ENCODE measurements at places on chromosomes 16 and 17. TPM values are rescaled to one million over a fixed set of nuclear protein-coding genes. Genes with fewer than 3 reads are reported as not detected.

The RRAD gene
- not detected for total RNA-seq

The ADORA2B gene
- 26.0 TPM for total RNA-seq

The SEPTIN12 gene
- total RNA-seq: not detected

The PSME3IP1 gene
- total RNA-seq: 100 TPM

The ZNF597 gene
- total RNA-seq: 2.5 TPM

DNA sequence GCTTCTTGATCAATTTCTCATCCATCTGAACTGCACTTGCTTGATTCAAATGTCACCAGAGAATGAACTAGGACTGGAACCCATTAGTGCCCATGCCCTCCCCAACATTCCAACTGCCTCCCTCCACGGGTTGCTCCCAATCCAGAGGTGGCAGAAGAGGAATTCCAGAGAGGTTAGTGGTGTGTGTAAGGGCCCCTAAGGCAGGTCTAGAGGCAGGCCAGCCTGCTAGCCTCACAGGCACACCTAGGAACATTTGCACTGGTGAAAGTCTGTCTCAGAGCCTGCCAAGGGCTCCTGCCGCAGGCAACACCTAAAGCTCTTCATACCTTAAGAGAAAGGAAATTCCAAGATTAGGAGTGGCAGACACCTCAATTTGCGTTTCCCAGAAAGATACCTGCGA is 21.2 kb upstream of the CMTM4 start:
- DNase-seq: no peak
- no peak overlapping the region for H3K4me3 ChIP-seq
- peaks cover 23% of the 10 kb centered on the region for H3K36me3 ChIP-seq
- peaks cover 10% of the 10 kb centered on the region for H3K4me1 ChIP-seq

DNA sequence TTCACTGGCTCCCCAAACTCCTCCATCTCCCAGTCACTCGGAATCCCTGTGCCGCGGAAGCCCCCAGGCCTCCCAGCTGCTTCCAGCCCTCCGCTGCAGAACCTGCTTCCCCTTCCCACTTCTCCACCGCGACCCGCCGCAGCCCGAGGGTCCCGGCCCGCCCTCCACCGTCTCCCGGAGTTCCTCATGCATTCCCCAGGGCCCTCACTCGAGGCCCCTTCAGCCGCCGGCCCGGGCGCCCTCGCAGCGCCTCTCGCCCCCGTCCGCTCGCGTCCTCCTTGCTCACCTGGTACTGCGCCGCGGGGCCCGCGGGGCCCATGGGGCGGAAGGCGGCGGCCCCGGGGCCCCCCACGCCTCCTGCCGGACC is 329 bp downstream of the SMARCD2 start:
- H3K27me3 ChIP-seq: no peaks in the 10 kb centered on the region
- H3K36me3 ChIP-seq: peaks cover 17% of the 10 kb centered on the region
- peak overlapping the region; percentile 93 for H3K4me3 ChIP-seq
- H3K4me1 ChIP-seq: peaks cover 36% of the 10 kb centered on the region
- peak overlapping the region; percentile 90 for H3K27ac ChIP-seq

DNA sequence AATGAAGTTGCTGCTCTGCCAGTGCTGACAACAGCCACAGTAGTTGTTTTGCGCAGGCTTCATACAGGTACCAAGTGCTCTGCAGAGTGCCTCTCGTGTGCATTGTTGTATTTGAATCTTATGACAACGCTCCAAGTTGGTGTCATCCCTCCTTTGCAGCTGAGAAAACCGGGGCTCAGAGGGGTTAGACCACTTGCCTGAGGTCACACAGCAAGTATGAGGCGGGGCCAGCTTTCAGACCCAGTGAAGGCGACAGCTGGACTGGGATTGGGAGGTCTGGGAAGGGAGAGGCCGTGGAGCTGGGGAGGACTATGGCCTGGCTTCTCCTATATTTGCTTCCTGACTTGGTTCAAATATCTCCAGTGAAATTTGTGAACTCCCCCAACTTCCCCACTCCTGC is 33.2 kb downstream of the WNT9B start:
- H3K27ac ChIP-seq: no peak overlapping the region
- H3K27me3 ChIP-seq: peaks cover 60% of the 10 kb centered on the region
- no peaks in the 10 kb centered on the region for H3K4me1 ChIP-seq
- no peaks in the 10 kb centered on the region for H3K36me3 ChIP-seq
- no peak for DNase-seq

DNA sequence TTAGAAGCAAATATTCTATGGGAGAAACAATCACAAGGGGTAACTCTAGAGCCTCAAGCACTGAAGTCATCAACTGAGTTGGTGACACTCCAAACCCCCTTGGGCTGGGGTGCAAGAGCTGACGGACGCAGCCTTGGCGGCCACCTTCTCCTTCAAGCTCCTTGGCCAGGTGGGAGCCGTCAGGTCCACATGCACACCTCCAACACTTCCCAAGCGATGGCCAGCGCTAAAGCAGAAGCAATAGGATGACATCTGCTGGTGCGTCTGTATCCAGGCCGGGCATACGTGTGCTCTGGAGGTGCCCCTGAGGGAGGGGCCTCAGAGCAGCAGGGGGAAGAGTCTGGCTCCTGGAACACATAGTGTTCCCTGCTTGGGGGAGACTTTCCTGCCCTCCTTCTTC is 12.2 kb upstream of the FOXJ1 start:
- no peak for DNase-seq
- no peaks in the 10 kb centered on the region for H3K4me1 ChIP-seq
- H3K27me3 ChIP-seq: peaks cover 20% of the 10 kb centered on the region
- no peaks in the 10 kb centered on the region for H3K36me3 ChIP-seq
- no peak overlapping the region for H3K27ac ChIP-seq

DNA sequence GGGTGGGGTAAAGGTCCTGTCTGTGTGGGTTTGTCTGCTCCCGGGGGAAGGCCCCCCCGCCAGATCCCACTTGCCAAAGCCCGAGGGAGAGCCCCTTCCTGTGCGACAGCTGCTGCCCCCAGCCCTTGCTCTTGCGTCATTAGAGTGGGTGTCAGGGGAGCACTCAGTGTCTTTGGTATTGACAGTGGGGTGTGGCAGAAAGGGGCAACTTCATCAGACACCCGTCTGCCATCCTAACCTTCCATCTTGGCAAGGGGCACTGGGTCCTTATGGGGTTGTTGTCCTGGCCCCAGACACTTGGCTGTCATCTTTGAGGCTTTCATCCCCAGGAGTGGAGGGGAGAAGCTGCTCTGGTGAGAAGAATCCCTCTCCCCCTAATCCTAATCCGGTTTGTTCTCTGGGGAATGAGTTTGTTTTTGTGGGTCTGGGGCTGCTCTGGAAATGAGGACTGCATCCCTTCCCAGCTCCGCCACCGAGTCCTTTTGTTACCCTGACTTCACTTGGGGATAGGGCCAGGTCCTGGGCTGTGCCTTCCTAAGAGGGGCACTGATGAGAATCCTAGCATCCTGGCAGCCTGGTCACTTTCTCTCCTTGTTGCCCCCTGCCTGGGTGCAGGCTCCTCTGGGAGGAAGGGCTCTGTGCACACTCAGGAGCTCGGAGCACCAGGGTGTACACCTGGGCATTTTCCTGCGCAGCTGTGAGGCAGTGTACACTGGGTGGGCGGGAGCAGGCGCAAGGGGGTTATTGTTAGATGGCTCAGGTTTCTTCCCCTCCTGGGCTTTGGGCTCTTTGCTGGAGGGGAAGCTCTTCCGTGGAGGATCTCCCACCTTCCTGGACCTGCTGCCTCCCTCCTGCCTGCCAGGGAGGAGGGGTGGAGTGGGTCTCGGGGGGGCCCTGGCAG is 21.1 kb downstream of the GJD3 start:
- no peaks in the 10 kb centered on the region for H3K36me3 ChIP-seq
- H3K27me3 ChIP-seq: no peaks in the 10 kb centered on the region
- peaks cover 37% of the 10 kb centered on the region for H3K4me1 ChIP-seq
- H3K4me3 ChIP-seq: peak overlapping the region; percentile 63

DNA sequence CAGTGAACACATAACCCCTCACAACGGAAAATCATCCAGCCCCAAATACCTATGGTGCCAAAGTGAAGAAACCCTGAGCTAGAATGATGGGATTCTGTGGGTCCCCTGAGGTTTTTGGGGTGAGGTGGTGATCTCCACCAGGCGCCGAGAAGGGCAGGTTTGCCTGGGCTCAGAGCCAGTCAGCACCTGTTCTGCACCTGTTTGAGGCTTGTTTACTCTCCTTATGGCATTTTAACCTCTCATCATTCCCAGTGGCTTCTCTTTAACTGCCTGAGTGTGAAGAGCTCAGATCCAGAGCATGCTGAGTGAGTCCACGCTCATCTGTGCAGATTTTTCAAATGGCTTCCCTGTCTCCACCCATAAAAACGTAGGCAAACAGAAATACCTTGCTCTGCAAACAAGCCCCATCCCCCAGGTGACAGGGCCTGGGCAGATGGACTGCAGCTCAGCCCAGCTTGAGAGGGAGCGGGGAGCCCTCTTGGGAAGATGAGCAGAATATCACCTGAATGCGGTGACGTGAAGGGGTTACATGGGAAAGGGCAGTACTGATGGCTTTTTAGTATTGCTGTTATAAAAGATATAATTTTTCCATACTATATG is 40.1 kb upstream of the CLEC19A start:
- peaks cover 14% of the 10 kb centered on the region for H3K27me3 ChIP-seq
- no peak overlapping the region for H3K27ac ChIP-seq
- no peak overlapping the region for H3K4me3 ChIP-seq
- H3K4me1 ChIP-seq: no peaks in the 10 kb centered on the region
- DNase-seq: no peak

DNA sequence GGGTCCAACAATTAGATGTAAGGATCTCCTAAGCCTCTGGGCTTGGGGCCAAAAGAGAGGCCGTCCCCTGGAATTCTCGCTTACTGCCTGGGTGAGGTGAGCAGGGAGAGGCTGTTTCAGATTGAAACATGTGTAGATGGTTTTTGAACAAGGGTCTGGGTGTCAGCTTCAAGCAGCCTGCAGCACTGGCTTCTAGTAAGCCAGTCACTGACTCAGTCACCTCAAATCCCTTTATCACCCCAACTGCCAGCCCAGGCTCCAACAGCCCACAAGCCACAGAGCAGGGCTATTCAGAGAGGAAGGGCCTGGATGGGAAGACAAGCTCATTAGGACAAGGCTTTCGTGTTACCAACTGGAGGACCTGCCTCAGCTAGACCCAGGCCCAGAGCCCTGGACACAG is 180.2 kb downstream of the CCT6B start:
- H3K27ac ChIP-seq: no peak overlapping the region
- no peaks in the 10 kb centered on the region for H3K27me3 ChIP-seq

- H3K36me3 ChIP-seq: no peaks in the 10 kb centered on the region
- DNase-seq: no peak
- H3K27ac ChIP-seq: no peak overlapping the region
- H3K4me1 ChIP-seq: peaks cover 6% of the 10 kb centered on the region
These were observed 80.9 kb upstream of the ZNF423 start for GRCh38 chr16:49936791-49937190.

DNA sequence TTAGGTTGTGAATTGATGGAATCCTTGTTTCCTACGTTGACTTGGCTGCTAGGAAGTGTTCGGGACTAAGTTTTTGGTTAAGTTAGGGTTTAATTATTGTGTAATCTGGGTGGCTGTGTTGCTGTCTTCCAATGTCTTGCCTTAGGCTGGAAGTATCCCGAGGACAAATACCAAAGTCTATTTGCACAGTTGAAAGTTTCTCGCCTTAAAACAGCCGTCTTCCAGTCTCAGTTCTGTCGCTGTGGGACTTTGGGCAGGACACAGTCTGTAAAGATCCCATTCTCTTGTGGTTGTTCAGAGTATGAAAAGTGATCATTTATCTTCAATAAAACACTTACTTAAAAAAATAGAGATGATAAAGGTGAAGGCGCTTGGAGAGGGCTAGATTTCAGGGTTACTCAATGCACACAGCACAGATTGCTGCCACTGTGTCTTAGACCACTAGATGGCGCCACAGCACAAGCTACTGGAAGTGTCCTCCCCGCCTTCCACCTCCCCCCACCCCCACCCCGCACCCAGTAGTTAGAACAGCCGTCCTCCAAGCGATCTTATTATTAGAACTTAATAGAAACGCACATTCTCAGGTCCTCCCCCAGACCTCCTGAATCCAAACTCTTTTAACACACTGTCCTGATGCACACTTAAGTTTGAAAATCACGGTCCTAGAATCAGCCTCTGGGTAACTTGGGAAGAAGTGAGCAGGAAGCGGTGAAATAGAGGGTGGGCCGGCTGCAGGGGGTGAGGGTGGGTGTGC is 45.8 kb downstream of the AKAP1 start:
- H3K4me1 ChIP-seq: peaks cover 5% of the 10 kb centered on the region
- H3K4me3 ChIP-seq: no peak overlapping the region
- no peaks in the 10 kb centered on the region for H3K36me3 ChIP-seq
- no peaks in the 10 kb centered on the region for H3K27me3 ChIP-seq

- H3K4me3 ChIP-seq: peak overlapping the region; percentile 0
- H3K27ac ChIP-seq: peak overlapping the region; percentile 77
- peaks cover 13% of the 10 kb centered on the region for H3K36me3 ChIP-seq
- peak; percentile 79 for DNase-seq
- H3K27me3 ChIP-seq: no peaks in the 10 kb centered on the region
These were observed 161.5 kb downstream of the FTO start for GRCh38 chr16:53865494-53865863.

- no peak for DNase-seq
- peaks cover 16% of the 10 kb centered on the region for H3K36me3 ChIP-seq
- no peak overlapping the region for H3K4me3 ChIP-seq
- peaks cover 23% of the 10 kb centered on the region for H3K4me1 ChIP-seq
- H3K27me3 ChIP-seq: no peaks in the 10 kb centered on the region
These were observed 11.6 kb downstream of the CDH3 start for GRCh38 chr16:68656751-68657150.

DNA sequence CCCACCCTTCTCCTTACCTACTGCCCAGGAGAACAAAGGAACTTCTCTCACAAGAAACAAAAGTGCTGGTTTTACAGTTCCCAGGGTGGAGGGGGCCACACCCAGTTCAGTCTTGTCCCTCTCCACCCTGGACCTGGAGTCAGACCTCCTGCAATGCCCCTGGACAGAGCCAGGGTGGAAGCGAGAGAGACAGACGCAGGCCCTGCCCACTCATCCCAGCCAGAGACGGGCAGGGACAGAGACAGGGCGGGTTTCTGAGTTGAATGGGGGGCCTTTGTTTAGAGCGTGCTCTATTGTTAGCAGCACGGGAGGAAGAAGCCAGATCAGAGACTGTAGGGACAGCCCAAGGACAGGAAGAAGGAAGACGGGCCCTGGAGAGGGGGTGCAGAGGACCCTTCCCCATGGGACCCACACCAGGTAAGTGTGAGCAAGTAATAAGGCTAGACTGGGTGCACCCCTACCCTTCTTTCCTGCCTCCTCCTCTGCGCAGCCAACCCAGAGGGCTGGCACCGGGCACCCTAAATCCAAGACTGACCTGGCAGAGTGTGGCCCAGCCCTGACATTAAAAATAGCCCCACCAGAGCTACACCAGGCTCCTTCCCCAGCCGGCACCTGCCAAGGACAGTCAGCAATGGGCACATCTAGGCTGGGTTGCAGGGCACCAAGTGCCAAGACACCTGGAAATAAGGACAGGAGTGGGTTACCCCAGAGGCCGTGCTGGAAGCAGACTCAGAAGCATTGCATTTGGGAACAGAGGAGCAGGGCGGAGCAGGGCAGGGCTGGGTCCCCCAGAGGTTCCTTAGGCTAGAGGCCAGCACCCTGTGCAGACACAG is 10.9 kb downstream of the JUP start:
- H3K36me3 ChIP-seq: peaks cover 68% of the 10 kb centered on the region
- H3K4me1 ChIP-seq: peaks cover 19% of the 10 kb centered on the region
- DNase-seq: peak; percentile 49
- no peaks in the 10 kb centered on the region for H3K27me3 ChIP-seq
- H3K27ac ChIP-seq: peak overlapping the region; percentile 63

All from MCF 10A (cell line).